Left colon (tissue), 2 donors: ENCODE measurements at places on chromosomes 3 and 15. TPM values are rescaled to one million over a fixed set of nuclear protein-coding genes. Genes with fewer than 3 reads are reported as not detected.

Gene SLC24A5
- total RNA-seq = not detected

Gene SPG11
- 113 TPM for total RNA-seq

Gene DLEC1
- total RNA-seq = 2.1 TPM

Gene SNTN
- total RNA-seq = 0.39 TPM

Gene SHF
- total RNA-seq = 5.6 TPM
